ENCODE measurements at places on chromosomes 4 and X.
A peak's percentile ranks its signal among the peaks of the same experiment; 100 is the strongest.

DNA sequence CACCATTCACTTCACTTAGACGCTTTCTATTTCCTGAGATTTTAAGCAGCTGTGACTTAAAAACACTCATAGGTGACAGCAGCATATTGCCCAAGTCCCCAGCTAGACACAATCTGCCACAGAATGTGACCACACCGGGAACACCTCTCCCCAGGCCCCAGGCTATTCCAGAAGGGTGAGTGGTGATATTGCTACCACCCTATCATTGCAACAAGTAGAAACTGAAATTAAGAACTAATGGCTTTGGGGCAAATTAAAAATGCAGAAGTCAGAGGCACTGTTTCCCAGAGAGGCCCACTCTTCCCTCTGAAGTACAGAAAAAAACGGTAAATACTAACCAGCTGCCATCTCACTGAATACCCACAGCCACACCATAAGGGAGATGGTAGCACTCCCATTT, 35.0 kb downstream of the QDPR start:
- DNase-seq = no peak

GRCh38 chr4:152640058-152640921, 39.5 kb downstream of the TMEM154 start:
- DNase-seq = no peak

DNA sequence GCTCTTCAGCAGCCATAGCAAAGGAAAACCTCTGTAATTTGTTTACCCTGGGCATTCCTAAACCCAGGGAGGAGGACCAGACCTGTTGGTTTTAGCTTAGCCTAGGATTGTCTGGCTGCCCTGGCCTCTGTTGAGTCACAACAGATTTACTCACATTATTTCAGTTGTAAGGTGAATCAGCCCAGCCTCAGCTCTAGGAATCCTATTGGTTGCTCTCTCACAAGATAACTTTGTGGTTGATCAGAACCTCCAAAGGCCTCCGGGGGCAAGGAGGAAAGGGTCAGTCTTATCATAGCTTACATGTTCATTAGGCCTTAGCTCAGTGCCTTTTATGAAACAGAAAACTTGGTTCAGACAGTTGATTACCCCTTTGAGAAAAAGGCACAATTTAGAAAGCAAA, 41.0 kb downstream of the PDK3 start:
- no peak for DNase-seq

- no peak for DNase-seq
Observed at GRCh38 chrX:13357925-13358324, 38.1 kb upstream of the ATXN3L start.

GRCh38 chrX:38260231-38260630, 39.6 kb upstream of the SRPX start:
- no peak for DNase-seq

GRCh38 chrX:4028151-4028550, 314.7 kb upstream of the PRKX start:
- no peak for DNase-seq

DNA sequence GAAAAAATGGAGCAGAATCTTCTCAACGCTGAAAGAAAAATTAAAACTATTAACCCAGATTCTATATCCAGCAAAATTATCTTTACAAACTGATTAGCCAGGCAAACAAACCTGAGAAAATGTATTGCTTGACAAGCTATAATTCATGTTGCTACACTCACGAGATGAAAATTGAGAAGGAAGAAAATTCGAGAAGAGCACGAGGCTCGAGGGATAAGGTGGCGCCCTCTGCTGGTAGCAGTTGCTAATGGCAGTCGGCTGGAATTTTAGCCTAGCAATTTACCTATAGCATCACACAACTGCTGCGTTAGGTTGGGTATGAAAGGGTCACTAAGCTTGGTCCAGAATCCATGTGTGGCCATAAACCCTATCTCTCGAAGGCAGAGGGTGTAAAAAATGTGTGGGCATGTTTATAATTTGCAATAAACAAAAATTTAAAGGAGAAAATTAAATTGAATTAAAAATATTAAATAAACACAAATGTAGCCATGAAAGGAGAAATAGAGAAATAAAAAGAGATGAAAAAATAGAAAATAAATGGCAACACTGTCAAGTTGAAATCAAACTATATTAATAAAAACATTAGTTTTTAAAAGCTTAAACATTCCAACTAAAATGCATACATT, 126.6 kb downstream of the PPP4R3C start:
- DNase-seq = no peak

DNA sequence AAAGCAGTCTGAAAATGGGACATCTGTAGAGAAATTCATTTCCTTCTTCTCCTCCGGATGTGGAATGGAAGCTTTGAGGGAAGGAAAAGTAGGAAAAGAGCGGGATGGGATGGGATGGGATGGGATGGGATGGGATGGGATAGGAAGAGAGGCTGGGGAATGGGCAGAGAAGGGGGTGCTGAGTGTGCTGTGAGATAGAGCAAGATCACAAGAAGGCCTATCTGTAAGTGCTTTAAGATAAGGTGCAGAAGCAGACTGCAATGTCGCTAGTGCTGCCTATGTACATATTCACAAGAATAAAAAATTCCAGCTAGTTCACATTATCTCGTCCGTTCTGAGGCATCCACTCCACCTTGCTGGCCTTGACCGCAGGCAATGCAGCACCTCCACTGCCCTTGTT, 86.2 kb downstream of the IRF2 start:
- DNase-seq = no peak

DNA sequence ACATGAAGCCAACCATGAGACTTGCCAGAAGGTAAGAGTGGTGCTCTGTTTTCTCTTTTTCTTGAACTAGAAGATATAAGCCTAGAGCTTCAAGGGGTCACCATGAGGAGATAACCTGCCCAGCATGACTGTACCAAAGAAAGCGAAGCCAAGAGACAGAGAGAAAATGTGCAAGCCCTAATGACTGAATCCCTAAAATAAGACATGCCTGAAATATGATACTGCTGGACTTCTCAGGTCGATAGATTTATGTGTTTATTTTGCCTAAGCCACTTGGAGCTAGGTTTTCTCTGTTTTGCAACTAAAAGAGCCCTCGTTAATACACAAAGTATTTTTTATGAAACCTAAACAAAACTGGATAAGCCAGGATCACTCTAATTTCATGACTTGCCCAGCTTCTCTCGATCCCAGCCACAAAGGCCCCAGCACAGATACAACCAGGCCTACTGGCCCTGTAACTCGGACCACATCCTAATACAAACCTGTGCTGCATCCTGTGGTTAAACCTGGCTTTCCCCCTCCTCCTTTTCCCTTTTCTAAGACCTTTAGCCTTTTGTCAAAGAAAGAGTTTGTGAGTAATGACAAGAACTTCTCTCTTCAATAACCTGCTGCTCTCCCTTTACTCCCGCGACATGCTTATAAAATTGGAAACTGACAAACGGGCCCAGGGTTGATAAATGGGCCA, 185.8 kb downstream of the APBB2 start:
- DNase-seq = no peak

DNA sequence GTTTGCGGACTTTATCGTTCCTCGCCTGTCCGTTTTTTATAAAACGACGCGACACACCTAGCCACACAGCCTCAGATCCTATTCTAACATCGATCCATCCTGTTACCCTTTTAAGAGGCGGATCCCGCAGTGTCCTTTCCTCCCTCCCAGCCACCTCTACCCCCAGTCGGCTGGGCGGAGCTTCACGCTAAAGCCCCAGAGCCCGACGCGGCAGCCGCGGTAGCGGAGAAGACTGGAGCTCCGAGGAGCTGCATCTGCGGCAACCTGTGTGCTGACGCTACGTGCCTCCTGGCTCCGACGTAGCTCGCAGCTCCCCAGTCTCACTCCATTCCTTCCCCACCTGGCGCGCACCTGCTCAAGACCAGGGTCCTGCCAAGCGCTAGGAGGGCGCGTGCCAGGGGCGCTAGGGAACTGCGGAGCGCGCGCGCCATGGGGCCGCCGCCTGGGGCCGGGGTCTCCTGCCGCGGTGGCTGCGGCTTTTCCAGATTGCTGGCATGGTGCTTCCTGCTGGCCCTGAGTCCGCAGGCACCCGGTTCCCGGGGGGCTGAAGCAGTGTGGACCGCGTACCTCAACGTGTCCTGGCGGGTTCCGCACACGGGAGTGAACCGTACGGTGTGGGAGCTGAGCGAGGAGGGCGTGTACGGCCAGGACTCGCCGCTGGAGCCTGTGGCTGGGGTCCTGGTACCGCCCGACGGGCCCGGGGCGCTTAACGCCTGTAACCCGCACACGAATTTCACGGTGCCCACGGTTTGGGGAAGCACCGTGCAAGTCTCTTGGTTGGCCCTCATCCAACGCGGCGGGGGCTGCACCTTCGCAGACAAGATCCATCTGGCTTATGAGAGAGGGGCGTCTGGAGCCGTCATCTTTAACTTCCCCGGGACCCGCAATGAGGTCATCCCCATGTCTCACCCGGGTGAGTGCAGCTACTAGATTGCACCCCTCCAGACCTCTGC, at the start of gene RNF128:
Gene RNF128, plus strand, starts transcription at position 217 of the 953 bp plus-strand sequence. Its CDS starts 213 bp downstream, at position 430.
- no peak for DNase-seq

GRCh38 chr4:87006426-87006675, 71.5 kb downstream of the AFF1 start:
- no peak for DNase-seq

DNA sequence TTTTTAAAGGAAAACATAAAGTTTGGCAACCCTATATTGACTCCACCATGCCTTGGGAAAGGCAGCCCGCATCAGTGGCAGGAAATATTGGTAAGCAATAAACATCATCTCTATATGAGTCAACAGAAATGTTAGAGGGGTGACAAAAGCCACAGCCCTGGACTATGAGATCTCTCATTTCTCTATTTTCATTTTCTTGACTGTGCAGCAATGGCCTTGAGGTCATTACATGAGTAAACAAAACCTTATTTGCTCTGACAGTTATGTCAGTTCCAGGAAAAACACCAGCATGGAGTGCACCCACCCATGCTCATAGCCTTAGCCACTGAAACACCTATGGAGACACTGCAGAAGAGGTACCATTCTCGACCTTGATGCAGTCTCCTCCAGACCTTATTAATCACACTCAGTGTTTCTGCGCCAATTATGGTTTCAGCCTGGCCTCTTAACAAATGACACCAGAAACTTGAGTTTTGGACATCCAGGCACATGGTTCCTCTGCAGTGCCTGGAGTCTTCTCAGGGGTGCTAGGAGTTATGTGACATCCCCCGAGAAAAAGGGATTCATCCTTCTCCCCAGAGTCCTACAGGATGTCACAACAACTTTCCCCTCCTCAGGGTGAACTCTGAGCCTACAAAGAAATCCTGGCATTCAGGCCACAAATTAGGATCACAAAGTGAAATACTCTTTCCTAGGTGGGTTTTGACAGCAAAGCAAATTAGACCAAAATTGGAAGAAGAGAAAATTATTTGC, 16.0 kb upstream of the HPGD start:
- peak; percentile 3 for DNase-seq

DNA sequence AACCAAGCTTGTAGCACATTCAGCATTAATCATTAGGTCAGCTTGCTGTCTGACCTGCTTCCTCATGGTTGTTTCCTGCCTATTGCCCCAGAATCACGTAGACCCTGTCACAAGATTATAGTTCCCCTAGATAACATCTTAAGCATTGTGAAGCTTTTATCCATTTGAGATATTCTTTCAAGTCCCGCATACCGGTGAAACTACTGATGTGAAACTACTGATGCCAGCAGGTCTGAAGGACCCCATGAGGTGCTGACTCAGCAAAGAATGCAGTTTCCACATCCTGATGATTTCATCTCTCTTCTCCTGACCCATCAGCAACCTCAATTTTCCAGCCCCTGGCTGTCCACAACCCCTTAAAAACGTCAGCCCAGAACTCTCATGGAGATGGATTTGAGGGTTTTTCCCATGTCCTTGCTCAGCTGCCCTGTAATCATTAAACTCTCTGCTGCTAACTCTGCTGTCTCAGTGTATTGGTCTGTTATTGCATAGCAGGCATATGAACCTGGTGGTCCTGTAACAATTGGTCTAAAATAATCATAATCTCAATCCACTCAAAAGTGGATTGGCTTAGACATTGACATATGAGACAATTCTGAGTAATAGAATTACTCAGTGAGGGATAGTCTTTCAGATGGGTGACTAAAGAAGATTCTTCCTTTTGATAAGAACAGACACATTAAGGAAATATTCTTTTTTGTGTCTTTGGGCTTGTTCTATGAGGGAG, 26.3 kb upstream of the UBA6 start:
- DNase-seq = no peak

GRCh38 chrX:29435396-29435795, 780.0 kb upstream of the MAGEB2 start:
- no peak for DNase-seq

DNA sequence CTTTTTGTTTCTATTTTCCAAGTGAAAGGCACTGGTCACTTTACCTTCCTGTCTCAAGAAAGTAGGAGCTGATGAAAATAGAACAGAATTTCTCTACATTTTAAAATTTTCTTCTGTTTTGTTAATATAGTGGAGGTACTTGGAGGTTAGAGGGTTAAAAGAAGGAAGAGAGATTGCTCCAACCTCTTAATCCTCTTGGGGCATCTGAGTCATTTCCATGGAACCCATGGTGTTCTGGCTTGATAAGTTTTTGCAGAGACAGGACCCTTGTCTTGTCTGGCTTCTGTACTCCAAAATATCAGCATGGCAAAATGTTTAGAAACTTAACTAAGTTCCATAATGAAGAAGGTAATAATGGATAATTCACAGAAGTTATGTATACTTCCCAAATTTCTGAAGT, 727.2 kb downstream of the C4orf33 start:
- no peak for DNase-seq

- DNase-seq = no peak
Observed at GRCh38 chr4:121651597-121651996, 45.2 kb downstream of the ANXA5 start.

DNA sequence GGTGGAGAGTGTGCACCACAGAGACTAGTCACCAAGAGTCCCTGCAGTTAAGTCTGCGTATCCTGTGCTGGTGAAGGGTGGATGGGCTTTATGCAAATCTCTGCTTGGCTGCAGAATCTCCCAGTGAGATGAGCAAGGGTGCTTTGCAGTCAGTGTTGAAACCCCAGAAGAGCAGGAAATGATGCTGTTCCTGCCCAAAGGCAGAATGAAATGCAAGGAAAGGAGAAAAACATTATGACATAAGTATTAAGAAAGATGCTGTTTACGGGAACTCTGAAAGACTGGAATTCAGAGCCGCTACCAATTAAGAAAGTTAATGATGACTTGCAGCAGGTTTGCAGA, 25.4 kb upstream of the ACSL1 start:
- peak; percentile 48 for DNase-seq

Measured in stimulated activated naive B cell treated with anti-CD40 and anti-IgM and Interleukin-4, amounts not matched to agents 10 μg/mL and 1 μg/mL and 100 μg/mL, for 72 hours (primary cell).